Suprapubic skin (tissue), 4 donors: ENCODE measurements at places on chromosomes 12 and 14. TPM values are rescaled to one million over a fixed set of nuclear protein-coding genes. Genes with fewer than 3 reads are reported as not detected.

The FAM90A1 gene
- not detected for total RNA-seq

The KRT75 gene
- 14.6 TPM for total RNA-seq

The KSR2 gene
- total RNA-seq = 0.39 TPM

- no peak for DNase-seq
These were observed 26.3 kb upstream of the AMIGO2 start for GRCh38 chr12:47105914-47106674.

The DPF3 gene
- 3.4 TPM for total RNA-seq

The LHX5 gene
- not detected for total RNA-seq

The HVCN1 gene
- total RNA-seq = 6.0 TPM
